ENCODE measurements at places on chromosomes 7 and 10.

DNA sequence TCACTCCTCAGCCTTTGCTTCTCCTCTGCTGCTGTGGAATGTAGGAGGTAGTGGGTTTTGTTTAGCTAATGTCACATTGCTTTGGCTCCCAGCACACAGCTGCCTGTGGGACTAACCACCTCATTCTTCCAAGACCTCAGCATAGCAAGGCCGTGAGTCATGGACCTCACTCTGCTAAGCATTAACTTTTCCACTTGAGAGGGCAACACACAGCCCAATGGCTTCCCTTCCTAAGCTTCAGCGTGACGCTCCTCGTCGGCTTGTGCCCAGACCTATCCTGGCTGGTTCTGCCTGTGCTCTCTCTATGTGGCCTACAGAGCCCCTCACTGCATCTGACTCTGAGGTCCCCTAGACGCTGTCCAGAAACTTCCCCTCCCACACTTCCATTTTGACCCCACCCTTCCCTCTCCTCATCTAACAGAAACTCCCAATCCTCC lies 23.3 kb downstream of the MYOF start:
- peak; percentile 90 for DNase-seq

- no peak for DNase-seq
These were observed 204.3 kb downstream of the ANK3 start for GRCh38 chr10:60185421-60185820.

DNA sequence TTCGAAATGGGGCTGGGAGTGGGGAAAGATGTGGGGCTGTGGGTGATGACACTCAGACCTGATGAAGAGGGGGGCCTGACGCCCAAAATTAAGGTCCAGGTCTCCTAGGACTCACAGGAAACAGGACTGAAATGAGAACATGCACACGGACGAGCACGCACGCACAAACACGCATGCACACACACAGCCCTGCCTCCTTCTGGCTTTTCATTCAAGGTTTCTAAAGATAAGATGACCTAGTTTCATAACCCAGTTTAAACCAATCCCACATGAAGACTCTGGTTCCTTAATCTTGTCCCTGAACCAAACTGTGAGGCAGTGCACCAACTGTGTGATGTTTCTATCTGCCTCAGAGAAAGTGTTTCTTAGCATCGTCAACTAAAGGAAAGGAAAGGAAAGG lies 162.0 kb downstream of the DGKI start:
- DNase-seq = no peak

- no peak for DNase-seq
These were observed 5.3 kb downstream of the DENND2A start for GRCh38 chr7:140635345-140635744.

- peak; percentile 54 for DNase-seq
These were observed 100.1 kb downstream of the HIP1 start for GRCh38 chr7:75638594-75639070.

- no peak for DNase-seq
These were observed 770.9 kb downstream of the TNS3 start for GRCh38 chr7:46810986-46811385.

DNA sequence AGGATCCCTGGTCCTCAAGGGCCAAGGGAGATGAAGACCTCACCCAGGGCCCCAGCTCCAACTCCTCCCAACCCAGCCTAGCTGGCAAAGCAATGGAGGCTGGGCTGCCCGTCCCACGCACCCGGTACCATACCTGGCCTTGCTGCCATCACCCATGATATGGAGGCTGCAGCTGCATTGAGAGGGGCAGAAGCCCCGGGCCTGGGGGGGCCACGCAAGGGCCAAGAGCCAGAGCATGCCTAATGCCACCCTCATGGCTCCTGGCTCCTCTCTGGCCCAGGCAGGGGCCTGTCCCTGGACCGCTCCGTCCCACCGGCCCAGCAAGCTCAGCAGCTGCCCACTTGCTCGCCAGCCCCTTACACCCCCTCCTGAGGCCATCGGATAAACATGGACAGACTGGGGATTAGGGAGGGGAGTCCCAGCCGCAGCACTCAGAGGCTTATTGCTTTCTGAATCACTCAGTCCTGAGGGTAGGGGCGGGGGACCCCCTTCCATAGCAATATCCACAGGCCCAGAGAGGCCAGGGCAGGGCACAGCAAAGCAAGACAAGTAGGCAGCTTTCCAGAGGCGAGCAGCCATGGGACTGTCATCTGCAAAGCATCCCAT lies at the start of gene LRIT1:
Gene LRIT1 (minus strand): TSS at position 362 of the 606 bp plus-strand sequence. CDS start 107 bp downstream, at position 255.
- DNase-seq = no peak

DNA sequence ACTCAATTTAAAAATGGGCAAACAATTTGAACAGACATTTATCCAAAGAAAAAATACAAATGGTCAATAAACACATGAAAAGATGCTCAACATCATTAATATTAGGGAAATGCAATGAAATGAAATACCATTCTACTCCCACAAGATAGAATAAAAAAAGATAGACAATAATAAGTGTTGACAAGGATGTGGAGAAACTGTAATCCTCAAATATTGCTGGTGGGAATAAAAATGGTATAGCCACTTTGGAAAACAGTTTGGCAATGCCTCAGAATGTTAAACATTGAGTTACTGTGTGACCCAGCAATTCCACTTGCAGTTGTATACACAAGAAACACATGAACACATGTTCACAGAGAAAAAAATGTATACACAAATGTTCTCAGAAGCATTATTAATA lies 197.6 kb downstream of the RELN start:
- no peak for DNase-seq

- DNase-seq = no peak
These were observed 103.1 kb upstream of the PARD3 start for GRCh38 chr10:34918060-34918775.

GRCh38 chr10:62625484-62625883 lies 179.0 kb upstream of the ADO start:
- DNase-seq = no peak

Measured in SW480 (cell line).